Prostate gland (tissue), 2 donors: ENCODE measurements at places on chromosomes 7 and 10. TPM values are rescaled to one million over a fixed set of nuclear protein-coding genes. Genes with fewer than 3 reads are reported as not detected.
A peak's percentile ranks its signal among the peaks of the same experiment; 100 is the strongest.

Gene PNLIPRP1
- total RNA-seq: not detected

Gene RHOBTB1
- 28.9 TPM for total RNA-seq

Gene LRRTM3
- 0.14 TPM for total RNA-seq

Gene KAT6B
- total RNA-seq: 28.0 TPM

Gene OIT3
- not detected for total RNA-seq

- no peak overlapping the region for H3K27ac ChIP-seq
- no peak for DNase-seq
- no peaks in the 10 kb centered on the region for H3K36me3 ChIP-seq
- no peak overlapping the region for H3K4me3 ChIP-seq
- H3K27me3 ChIP-seq: no peaks in the 10 kb centered on the region
These were observed 36.5 kb upstream of the ZNF680 start for GRCh38 chr7:64599359-64599758.

GRCh38 chr7:25893436-25893835 lies 258.6 kb upstream of the NFE2L3 start:
- no peak for DNase-seq
- H3K36me3 ChIP-seq: no peaks in the 10 kb centered on the region
- no peaks in the 10 kb centered on the region for H3K4me1 ChIP-seq
- no peak overlapping the region for H3K4me3 ChIP-seq
- H3K27me3 ChIP-seq: peaks cover 2% of the 10 kb centered on the region

GRCh38 chr10:14009371-14010100 lies 321.2 kb downstream of the FRMD4A start:
- peak overlapping the region; percentile 9 for H3K27ac ChIP-seq
- H3K4me3 ChIP-seq: peak overlapping the region; percentile 8
- no peak for DNase-seq
- H3K4me1 ChIP-seq: no peaks in the 10 kb centered on the region
- no peaks in the 10 kb centered on the region for H3K27me3 ChIP-seq

GRCh38 chr10:49187044-49187484 lies 1.1 kb downstream of the TMEM273 start:
- no peaks in the 10 kb centered on the region for H3K27me3 ChIP-seq
- no peak for DNase-seq
- no peaks in the 10 kb centered on the region for H3K4me1 ChIP-seq
- H3K27ac ChIP-seq: no peak overlapping the region

DNA sequence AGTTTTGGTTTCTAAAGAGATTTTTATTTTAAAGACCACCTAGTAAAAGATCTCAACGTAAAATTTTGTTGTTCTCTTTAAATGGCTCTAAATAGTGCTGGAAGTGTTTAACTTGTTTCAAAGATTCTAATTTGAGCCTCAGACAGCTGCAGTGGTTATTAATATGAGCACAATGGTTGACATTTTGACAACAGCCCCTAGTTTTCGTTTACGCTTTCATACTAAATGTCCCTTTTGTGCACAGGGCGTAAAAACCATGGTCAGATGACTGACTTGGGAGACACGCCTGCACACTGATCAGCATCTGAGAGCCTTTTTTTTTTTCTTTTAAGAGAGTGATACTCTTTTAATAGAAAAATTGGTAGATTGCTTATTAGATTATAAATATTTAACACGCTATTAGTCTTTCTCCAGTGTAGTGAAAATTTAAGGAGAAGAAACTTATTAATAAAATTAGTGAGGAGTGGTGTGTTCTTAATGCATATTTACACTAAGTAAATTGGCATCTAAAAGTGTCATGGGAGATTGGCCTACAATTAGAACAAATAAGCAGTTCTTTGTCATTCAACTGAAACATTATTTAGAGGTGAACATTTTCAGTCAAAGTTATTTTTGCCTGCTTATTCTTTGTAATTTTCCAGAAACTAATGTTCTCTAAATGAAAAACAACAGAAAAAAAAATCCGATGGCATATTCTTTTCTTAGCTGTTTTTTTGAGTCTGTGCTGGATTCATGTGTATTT lies 182.8 kb upstream of the PHYHIPL start:
- no peaks in the 10 kb centered on the region for H3K4me1 ChIP-seq
- no peaks in the 10 kb centered on the region for H3K36me3 ChIP-seq
- no peak overlapping the region for H3K4me3 ChIP-seq
- DNase-seq: no peak
- no peaks in the 10 kb centered on the region for H3K27me3 ChIP-seq
